Astrocyte of the spinal cord (primary cell): ENCODE measurements at places on chromosomes 1 and 21.

GRCh38 chr1:151693057-151693651 is 23.4 kb downstream of the CELF3 start:
- peak; percentile 46 for DNase-seq

- peak; percentile 64 for DNase-seq
Observed at GRCh38 chr1:184664042-184664660, 90.5 kb downstream of the EDEM3 start.

DNA sequence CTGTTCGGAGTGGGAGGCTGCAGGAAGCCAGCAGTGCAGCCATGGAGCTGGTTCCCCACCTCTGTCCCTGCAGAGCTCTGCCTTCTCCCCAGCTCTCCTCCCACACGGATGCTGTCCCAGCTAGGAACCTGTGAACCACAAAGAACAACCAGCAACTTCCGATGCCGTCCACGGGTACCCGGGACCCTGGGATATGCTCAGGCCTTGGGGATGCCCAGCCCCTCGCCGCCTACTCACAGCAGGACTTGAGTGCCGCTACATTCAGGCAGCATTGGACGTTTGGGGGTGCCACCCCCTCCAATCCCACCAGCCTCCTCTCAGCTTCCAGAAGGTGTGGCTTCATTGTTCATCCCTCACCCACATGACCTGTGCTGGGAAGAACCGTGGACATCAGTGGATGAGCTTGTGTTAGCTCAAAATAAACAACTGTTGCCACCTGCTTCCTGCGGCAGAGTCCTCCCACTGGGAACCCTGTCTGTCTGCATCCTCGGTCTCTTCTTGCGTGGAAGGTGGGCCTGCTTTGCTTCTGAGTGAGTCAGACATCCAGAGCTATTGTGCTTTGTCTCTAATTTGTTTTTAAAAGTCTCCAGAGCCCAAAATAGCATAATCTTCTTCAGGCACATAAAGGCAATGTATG is 20.1 kb upstream of the AJAP1 start:
- DNase-seq = no peak

GRCh38 chr1:215056584-215056983 is 26.0 kb upstream of the KCNK2 start:
- peak; percentile 55 for DNase-seq

GRCh38 chr1:119713039-119713748 is 1.5 kb downstream of the PHGDH start:
- peak; percentile 29 for DNase-seq

GRCh38 chr1:40140211-40140973 is 20.8 kb upstream of the RLF start:
- no peak for DNase-seq

DNA sequence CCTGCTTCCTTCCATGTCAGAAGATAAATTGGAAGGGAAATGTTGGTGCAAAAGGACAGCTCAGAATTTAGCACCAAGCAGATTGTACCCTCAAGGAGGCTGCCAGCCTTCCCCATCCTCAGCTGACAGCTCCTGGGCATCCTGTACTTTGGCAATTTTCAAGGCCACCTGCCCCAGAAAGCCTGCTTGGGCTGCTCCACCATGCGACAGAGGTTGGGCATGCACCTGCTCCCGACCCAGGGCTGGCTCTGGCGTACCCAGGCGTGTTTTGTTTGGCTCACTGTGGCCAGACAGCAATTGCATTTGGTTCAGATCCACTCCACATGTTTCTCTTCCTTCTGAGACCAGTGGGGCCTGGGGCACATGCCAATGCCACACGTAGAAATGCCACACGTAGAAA is 547.8 kb downstream of the NPHP4 start:
- no peak for DNase-seq

DNA sequence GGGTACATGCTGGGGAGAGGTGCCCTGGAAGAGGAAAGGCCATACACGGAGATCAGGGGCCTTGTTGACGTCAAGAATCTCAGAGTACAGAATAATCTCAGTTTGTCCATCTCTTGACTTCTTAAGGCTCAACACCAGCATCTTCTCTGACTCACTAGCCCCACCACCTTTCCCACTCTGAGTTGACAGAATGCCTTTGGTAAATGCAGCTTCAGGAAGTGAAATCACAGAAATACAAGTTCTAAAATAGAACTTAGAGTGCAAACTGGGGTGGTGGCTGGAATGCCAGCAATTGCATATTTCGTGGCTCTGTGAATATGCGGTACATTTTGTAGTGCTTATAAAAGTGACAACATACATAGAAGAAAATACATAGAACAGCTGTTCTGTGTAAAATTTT is 1.6 kb downstream of the COG2 start:
- DNase-seq = peak; percentile 5

- peak; percentile 87 for DNase-seq
Observed at GRCh38 chr21:45432575-45433255, 27.8 kb downstream of the COL18A1 start.

- peak; percentile 83 for DNase-seq
Observed at GRCh38 chr1:65425697-65426096, 5.2 kb downstream of the LEPR start.

DNA sequence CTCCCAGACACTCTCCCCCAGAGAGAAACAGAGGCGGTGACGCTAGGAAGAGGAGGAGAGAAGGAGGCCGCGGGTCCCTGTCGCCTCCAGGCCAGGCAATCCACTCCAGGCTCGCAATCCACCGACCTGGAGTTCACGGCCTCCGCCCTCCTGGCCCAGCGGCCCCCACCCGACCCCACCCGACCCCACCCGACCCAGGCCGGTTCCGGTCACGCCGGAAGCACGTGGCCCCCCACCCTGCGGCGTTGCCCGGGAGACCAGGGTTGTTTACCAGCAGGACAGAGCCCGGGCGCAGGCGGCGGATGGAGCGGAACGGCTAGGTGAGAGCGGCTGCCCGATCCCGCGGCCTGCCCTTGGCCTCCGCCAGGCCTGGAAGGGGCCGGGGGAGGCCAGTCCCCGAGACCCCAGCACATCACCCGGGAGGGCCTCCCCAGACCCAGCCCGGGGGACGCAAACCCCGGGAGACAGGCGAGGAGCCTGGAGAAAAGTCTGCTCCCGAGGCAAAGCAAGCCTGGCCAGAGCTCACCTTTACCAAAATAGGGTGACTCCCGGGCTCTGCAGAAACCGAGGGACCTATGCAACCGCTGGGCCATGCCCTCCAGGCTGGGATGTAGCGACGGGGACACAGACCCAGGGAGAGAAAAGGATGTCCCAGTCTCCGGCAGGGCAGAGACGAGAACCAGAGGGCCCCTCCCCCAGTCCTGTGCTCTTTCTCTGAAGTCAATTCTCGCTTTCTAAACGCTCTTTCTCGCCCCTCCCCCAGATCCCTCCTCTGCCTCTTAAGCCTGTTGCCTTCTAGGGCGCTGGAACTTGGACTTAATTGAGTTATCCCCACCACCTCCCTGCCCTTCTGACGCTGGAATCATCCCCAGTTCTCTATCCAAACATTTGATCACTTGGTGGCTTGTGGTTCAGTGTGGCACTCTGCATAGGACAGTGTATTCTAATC is at the start of the genes PLA2G2C and UBXN10:
Gene PLA2G2C, minus strand, starts transcription at position 685 of the 949 bp plus-strand sequence. CDS start 9,155 bp downstream, outside the sequence.
Gene UBXN10, plus strand, starts transcription at position 263 of the 949 bp plus-strand sequence. CDS start 4,466 bp downstream, outside the sequence.
- no peak for DNase-seq

DNA sequence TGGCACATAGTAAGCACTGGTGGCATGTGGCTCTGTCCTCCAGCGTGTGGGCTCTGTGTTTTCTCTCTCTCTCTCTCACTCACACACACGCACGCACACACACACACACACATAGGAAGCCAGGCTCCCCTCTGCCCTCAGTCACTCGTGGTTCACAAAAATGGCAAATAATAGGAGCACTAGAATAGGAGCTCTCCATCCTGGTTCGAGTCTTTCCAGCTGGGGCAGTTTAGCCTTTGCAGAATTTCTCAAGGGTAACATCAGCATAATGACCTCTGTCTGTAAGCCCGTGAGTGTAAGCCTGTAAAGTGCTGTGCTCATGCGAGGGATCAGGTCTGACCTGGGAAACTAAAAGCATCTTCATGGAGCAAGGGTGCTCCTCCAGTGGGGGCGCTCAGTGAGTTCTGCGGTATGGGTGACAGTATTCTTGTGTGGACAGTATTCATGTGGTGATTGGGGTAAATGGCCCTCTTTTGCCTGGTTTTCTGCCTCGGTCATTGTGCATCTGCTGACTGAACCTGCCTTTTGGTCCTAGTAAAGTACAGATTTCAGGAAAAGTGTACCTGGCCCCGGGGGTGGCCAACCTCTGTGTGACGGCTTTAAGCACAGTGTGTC is 842 bp upstream of the ZC3H12A start:
- DNase-seq = peak; percentile 39

GRCh38 chr1:231940701-231941100 is 314.1 kb downstream of the DISC1 start:
- DNase-seq = no peak

GRCh38 chr1:33334081-33334552 is 13.2 kb upstream of the A3GALT2 start:
- DNase-seq = no peak

DNA sequence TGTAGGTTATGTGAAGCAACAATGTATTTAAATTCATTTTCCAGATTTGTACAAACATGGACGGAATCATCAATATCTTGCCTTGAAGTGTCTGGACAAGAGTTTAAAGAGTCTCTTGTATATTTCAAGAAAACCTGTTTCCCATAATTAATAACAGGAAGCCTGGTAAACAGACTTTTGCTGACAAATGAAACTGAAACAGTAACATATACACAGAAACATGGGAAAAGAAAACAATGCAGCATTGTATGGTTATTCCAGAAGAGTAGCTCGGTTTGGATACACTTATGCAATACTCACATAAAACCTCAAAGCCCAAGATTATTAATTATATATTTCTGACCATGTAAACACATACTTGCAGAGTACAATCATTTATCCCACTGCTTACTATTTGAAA is 265.5 kb downstream of the PTPRC start:
- DNase-seq = no peak

DNA sequence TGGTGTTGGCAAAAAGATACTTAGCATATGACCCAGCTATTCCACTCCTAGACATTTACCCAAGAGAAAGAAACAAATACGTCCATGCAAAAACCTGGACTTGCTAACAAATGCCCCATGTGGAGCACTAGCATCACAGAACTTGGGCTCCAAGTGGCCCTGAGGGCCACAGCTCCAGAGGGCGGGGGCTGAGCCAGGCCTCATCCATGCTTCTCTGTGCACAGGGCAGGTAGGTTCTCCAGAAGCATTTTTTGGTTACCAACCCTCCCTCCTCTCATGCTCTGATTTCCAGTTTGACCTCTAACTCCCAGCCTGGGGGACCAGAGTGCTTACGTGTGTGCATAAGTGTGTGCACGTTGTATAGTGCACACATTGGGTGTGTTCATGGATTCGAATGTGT is 2.0 kb downstream of the KRTAP12-2 start:
- DNase-seq = no peak

DNA sequence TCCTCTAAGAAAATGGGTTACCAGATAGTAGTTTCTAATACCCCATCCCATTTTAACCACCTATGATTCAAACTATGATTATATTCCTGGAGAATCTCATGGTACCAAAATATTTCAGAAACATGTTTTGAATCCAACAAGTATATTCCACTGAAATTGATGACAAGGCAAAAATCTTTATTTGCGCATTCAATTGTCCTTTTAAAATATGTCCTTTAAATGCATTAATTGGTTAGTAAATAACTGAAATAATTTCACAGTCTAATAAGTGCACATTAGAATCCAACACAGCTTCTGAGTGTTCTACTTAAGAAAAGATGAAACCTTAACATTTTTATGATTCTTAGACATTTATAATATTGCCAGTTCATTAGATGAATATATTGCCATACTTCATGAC is 356.6 kb downstream of the SETD4 start:
- no peak for DNase-seq

GRCh38 chr1:247273013-247273412 is 17.1 kb downstream of the VN1R5 start:
- DNase-seq = no peak

- DNase-seq = no peak
Observed at GRCh38 chr1:235675152-235675890, 25.7 kb upstream of the GNG4 start.

GRCh38 chr1:78277253-78277652 is 213.5 kb upstream of the PTGFR start:
- peak; percentile 87 for DNase-seq

DNA sequence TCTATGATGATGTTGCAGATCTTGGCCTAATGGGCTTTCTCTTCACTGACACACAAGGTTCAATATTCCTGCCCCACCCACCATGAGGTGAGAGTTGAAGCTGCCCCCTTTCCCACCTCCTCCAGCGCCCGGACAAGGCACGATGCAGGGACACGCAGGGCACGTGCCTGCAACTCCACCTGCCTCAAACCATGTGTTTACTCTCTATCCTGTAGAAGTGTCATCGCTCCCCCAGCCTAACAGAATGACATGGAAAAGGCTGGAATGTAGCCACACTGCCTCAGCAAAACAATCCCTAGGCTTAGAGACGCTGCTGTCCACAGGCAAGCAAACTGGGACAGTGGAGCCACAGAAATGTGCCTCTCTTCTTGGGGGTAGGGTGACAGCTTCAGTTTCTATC is 92.9 kb upstream of the SOD1 start:
- no peak for DNase-seq

- no peak for DNase-seq
Observed at GRCh38 chr1:62077821-62078220, 116.8 kb upstream of the L1TD1 start.

GRCh38 chr1:97123717-97124431 is 402.3 kb downstream of the PTBP2 start:
- no peak for DNase-seq

- no peak for DNase-seq
Observed at GRCh38 chr1:167676916-167677848, 44.6 kb upstream of the MPZL1 start.

GRCh38 chr1:47436979-47437446 is 831 bp upstream of the FOXD2 start:
- peak; percentile 28 for DNase-seq

DNA sequence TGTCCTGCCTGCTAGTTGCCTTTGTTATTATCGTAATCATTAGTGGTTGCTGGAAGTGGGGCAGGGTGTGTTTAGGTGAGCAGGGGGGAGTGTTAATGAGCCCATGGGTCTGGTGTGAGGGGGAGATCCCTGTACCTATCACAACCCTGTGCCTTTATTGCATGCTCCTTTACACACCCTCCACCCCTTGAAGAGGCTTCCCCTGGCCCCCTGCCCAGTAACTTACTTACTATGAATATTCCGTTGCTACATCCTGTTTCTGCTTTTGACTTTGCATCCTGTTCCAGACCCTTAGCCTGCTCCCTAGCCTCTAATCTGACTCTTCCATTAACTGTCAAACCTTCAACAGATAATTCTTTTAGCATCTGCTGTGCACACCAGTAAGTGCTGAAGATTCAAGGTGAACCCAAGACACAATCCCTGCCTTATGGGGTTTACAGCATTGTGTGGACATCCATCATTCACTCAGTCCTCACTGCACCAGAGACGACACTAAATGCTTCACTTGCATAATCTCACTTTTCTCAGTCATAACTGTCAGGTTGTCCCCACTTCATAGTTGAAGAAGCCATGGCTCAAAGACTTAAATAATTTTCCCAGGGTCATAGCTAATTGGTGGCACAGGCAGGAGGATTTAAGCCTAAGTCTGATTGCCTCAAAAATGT is 47.9 kb downstream of the CDC7 start:
- DNase-seq = no peak

- DNase-seq = peak; percentile 24
Observed at GRCh38 chr1:161910604-161911003, 113.1 kb downstream of the OLFML2B start.
